Fibroblast of villous mesenchyme (primary cell): ENCODE measurements at places on chromosomes 16 and 17. TPM values are rescaled to one million over a fixed set of nuclear protein-coding genes. Genes with fewer than 3 reads are reported as not detected.
A peak's percentile ranks its signal among the peaks of the same experiment; 100 is the strongest.

Gene TPSG1
- not detected in 2 replicates for total RNA-seq

Gene KRT24
- not detected in 2 replicates for total RNA-seq

Gene ADAD2
- not detected in 2 replicates for total RNA-seq

Gene DPEP2
- total RNA-seq, result under 0.01 TPM in 1 of 2 replicates, not detected in the other

Gene MSI2
- total RNA-seq, result 25.4 and 50.1 TPM in 2 replicates

Gene CCL14
- not detected in 2 replicates for total RNA-seq

Gene SLC12A3
- not detected in 2 replicates for total RNA-seq

Gene PLEKHH3
- 13.8 and 15.1 TPM in 2 replicates for total RNA-seq

Gene RDM1
- 0.32 and 0.43 TPM in 2 replicates for total RNA-seq

Gene KRT23
- under 0.01 and 1.7 TPM in 2 replicates for total RNA-seq

Gene CHD9NB
- total RNA-seq, result 1.3 and 2.6 TPM in 2 replicates

Gene TRIM72
- total RNA-seq, result not detected in 2 replicates

Gene SLC5A11
- total RNA-seq, result under 0.01 TPM in 1 of 2 replicates, not detected in the other

GRCh38 chr17:48179071-48179945 is 71.7 kb downstream of the SNX11 start:
- no peak for DNase-seq

- no peak for DNase-seq
Observed at GRCh38 chr16:2331931-2332267, 8.6 kb downstream of the ABCA3 start.

GRCh38 chr17:12730931-12731521 is 58.3 kb upstream of the ARHGAP44 start:
- peak; percentile 70 for DNase-seq

GRCh38 chr16:12386192-12386591 is 409.7 kb downstream of the SNX29 start:
- DNase-seq, result no peak

GRCh38 chr16:8623634-8624033 is 2.1 kb downstream of the METTL22 start:
- peak; percentile 5 for DNase-seq

GRCh38 chr16:25978218-25978617 is 286.5 kb downstream of the HS3ST4 start:
- DNase-seq, result no peak

GRCh38 chr16:82063456-82064082 is 28.5 kb downstream of the HSD17B2 start:
- DNase-seq, result peak; percentile 66

- DNase-seq, result no peak
Observed at GRCh38 chr17:50909765-50910605, 43.8 kb upstream of the TOB1 start.

- no peak for DNase-seq
Observed at GRCh38 chr17:58364270-58364942, 12.4 kb upstream of the SUPT4H1 start.

DNA sequence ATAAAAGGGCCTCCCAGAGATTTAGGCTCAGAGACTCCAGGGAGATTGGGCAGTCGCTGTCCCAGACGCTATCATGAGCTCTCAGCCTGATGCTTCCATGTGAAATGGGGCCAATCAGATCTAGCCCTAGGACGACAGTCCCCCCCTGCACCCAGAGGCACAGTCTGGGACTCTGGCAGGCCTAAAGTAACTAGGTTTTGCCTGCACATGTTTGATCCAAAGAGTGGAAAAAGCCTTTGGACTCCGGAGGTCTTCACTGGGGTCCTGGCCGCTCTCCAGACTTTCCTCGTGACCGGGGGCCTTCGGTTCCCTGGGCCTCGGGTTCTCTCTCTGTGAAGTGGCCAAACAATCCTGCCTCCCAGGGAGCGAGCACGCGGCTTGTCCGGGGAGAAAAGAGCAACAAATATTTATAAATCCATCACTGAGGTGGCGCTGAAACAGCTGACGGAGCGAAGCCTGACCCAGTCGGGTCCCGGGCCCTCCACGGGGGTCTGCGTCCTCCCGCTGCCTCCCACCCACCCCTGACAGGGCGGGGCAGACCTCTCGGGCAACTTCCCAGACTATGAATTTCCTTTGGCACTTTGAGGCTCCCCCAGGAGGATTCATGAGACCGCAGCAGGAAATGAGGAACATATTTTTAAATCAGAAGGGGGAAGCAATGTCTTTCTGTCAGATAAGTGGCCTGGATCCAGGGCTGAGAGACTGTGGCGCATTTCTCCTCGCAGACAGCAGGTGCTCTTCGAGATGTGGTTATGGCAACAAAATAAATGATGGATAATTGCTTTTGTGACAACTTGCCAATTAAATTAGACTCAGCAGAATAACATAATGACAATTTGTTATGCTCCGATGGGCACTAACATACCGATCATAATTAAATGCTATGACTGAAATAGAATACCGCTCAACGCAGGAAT is 38.9 kb downstream of the MRPS23 start:
- peak; percentile 28 for DNase-seq

GRCh38 chr16:12763517-12763916 is 40.2 kb downstream of the CPPED1 start:
- peak; percentile 82 for DNase-seq

- peak; percentile 69 for DNase-seq
Observed at GRCh38 chr17:81153340-81153803, 11.9 kb upstream of the PVALEF start.

DNA sequence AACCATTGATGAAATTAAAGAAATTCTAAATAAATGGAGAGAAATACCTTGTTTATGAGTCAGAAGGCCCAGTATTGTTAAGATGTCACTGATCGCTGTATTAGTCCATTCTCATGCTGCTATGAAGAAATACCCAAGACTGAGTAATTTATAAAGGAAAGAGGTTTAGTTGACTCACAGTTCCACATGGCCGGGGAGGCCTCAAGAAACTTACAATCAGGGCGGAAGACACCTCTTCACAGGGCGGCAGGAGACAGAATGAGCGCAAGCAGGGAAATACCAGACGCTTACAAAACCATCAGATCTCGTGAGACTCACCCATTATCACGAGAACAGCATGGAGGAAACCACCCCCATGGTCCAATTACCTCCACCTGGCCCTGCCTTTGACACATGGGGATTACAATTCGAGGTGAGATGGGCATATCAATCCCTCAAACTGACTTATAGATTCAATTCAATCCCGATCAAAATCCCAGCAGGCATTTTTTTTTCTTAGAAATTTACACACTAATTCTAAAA is 157.2 kb downstream of the ENGASE start:
- DNase-seq, result no peak

DNA sequence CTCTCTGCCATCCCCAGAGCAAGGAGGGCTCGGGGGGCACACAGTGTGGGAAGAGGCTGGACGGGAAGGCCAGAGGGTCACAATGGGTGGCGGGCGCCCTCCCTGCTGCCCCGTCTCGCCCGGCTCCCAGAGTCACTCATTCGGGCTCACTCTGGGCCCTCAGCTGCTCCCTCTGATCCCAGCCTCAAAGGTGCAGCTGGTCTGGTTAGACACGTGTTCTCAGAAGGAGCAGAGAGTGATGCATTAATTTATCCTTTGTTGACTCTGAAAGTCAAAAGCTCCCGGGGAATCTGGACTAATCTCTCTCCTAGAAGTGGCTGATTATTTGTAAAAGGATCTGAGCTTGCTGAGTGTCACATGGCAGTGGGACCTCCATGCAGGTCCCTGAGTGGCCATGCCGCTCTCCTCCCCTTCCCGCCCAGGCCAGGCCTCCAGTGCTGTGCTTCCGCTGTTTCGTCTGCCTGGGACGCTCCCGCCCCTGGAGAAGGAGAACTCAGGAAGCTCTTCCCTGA is 87.5 kb downstream of the SEC14L1 start:
- no peak for DNase-seq

- DNase-seq, result no peak
Observed at GRCh38 chr16:3793161-3793576, 75.8 kb upstream of the TRAP1 start.
